ENCODE measurements at places on chromosomes 1 and 21.

GRCh38 chr1:184472136-184472535 is 85.3 kb downstream of the C1orf21 start:
- no peak for DNase-seq

GRCh38 chr1:196462086-196462485 is 146.2 kb downstream of the KCNT2 start:
- DNase-seq: no peak

GRCh38 chr1:27179979-27180378 is 25.1 kb upstream of the SLC9A1 start:
- no peak for DNase-seq

- DNase-seq: no peak
These were observed 23.2 kb downstream of the ITGB2 start for GRCh38 chr21:44897326-44898010.

DNA sequence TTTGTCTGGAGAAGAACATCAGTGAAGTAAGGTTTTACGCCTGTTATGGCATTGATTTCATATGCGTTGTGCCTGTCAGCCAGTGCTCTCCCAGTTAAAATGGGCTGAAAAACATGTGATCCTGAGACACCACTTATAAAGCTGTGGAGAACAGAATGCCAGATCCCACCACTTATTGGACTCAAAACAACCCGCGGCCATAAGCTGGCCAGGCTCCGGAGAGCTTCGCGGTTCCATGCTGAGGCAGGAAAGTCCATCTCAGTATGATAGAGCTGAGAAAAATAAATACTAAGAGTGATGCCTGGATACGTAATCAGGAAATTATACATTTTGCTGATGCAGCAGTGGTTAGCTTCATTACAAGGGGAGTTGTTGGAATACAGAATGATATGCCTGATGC is 5.1 kb downstream of the APOBEC4 start:
- no peak for DNase-seq

GRCh38 chr1:54996359-54996868 is 2.3 kb upstream of the BSND start:
- peak; percentile 18 for DNase-seq

DNA sequence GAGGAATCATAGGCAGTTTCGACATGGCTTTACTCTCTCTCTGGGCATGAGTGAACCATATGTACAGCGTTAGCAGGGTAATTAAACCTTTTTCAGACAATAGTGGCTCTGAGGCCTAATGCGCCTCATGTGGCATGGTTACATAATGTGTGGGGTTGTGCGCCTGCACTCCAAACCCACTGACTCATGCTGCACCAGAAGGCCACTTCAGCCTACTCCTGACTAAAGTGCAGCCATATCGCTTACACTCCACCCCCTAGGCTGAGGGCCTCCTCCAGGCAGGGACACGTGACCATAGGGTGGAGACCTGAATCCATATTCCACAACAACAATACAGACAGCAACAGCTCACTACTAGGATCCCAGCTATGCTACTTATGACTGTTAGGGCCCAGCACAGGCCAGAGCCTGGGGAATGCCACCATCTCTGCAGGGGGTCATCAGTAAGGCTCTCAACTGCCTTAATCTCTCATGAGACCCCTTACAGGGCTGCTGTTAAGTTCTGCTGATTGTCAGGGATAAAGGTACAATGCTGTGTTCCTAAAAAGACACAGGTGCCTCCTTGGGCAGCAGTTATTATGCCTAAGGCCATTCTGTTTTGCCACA is 13.4 kb upstream of the ODF2L start:
- no peak for DNase-seq

GRCh38 chr1:160767395-160768294 is 28.3 kb upstream of the LY9 start:
- DNase-seq: no peak

- no peak for DNase-seq
These were observed 911.1 kb downstream of the KCNT2 start for GRCh38 chr1:195697130-195697529.

- DNase-seq: no peak
These were observed 134.8 kb downstream of the BACH1 start for GRCh38 chr21:29433366-29434059.

- DNase-seq: no peak
These were observed 1512.2 kb downstream of the KCNT2 start for GRCh38 chr1:195096051-195096521.

DNA sequence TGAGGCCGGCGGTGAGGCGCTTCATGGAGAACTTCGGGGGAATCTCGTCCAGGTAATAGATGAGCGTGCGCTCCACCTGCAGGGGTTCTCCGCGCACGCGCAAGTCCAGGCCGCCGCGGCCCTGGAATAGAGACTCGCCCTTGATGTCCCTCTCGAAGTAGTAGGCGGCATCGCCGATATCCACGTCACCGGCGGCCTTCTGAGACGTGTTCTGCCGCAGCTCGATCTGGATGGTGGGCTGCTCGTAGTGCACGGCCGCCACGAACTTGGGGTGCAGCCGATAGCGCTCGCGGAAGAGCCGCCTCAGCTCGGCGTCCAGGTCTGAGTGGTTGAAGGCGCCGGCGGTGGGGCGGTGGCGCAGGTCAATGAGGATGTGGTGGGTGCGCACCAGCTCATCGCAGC is 726 bp downstream of the TACSTD2 start:
- no peak for DNase-seq

- no peak for DNase-seq
These were observed 1319.5 kb downstream of the BRINP3 start for GRCh38 chr1:189158155-189158554.

Measured in fibroblast of skin of left biceps (primary cell).